ENCODE measurements at places on chromosomes 7 and 10.
A peak's percentile ranks its signal among the peaks of the same experiment; 100 is the strongest.

GRCh38 chr7:139909379-139910050, 80.5 kb downstream of the TBXAS1 start:
- no peak for DNase-seq

- DNase-seq = no peak
Observed at GRCh38 chr7:21106296-21106732, 319.6 kb upstream of the SP8 start.

GRCh38 chr7:116200963-116201362, 9.4 kb upstream of the TES start:
- DNase-seq = no peak

GRCh38 chr10:126390324-126390723, 2.0 kb upstream of the ADAM12 start:
- DNase-seq = no peak

DNA sequence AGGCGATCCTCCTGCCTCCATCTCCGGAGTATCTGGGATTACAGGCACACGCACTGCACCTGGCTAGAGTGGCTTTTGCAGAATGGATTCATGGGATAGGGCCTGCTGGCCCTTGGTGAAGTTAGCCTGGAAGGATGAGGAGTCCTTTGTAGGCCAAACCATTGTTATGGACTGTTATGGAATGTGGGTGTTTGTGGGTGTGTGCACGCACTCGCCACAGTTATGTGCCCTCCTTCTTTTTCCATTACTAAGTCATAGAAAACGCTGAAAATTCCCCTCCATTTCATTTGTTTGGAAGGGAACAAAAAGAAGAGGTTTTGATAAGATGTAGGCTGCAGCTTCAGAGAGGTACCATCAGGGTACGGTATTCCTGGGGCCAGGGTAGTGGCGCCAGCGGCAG, 15.0 kb downstream of the ZNF862 start:
- no peak for DNase-seq

DNA sequence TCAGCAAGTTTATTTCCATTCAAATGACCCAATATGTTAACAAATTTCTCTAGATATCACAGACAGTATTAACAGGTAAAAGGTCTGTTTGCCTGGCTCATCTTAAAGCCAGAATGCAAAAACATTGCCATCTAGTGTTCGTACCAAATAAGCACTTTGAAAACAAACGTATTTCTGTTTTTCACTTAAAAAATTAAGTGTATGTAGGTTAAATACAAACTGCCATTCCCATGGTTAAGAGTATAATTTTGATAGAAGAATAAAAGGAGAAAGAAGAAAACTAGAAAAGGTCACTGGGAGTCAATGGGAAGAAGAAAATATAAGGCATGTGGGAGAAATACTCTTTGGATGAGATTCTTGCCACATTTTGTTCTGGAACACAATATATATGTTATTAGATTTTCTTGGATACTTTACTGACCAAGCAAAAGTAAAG, 51.0 kb downstream of the ORC5 start:
- DNase-seq = peak; percentile 35

DNA sequence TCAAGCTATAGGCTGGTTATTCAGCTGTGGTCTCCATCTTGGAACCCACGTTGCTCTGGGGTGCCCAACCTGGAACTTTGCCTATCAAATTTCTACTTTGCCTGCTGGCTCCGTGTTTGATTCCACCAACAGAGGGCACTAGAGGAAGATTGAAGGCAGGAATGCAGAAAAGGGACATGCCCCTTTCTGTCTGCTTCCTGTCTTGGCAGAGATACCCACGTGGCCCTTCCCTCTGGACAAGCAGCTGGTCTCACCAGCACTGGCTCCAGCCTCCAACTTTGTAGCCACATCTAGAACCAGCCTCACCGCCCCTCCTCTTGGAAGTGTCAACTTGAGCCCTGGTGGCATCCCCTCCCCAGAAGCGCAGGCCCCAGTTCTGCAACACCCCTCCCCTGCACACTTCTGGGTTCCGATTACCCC, 52.1 kb upstream of the ZNF438 start:
- peak; percentile 54 for DNase-seq

GRCh38 chr10:32160864-32161263, 104.6 kb upstream of the KIF5B start:
- no peak for DNase-seq

DNA sequence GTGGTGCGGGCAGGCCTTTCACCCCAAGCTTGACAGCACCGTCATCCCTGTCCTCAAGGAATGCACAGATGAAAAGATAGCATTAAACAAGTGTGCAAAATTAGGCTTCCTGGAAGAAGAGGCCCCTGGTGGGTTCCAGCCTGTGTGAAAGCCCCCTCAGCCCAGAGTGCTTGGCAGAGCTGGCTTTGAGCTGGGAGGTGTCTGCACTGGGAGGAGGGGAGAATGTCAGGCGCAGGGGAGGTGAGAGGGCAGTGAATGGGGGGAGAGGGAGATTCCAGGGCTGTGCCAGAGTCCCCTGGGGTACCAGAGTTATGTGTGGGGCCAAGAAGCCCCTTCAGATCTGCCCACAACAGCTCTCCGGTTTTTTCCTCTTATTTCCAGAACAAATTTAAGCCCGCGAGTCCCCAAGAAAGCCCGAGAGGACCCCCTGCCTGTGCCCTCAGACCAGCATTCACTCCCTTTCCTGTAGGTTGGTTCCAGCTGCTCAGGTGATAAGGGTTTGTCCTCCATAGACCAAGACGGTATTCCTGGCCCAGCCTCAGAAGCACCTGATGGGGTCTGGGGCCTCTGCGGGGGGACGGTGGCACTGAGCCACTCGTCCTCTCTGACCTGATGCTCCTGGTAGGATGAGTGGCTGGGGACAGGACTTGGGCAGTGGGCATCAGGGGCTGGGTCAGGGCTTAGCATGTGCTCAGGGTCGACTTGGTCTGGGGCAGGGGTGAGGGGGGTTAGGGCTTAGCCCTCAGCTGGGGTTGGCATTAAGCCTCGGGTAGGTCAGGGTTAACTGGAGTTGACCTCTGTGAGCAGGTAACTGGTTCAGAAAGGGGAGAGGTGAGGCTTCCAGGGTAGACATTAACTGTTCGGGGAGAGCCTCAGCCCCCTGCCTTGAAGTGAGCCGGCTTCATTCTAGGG, 43.4 kb downstream of the ADCYAP1R1 start:
- no peak for DNase-seq

DNA sequence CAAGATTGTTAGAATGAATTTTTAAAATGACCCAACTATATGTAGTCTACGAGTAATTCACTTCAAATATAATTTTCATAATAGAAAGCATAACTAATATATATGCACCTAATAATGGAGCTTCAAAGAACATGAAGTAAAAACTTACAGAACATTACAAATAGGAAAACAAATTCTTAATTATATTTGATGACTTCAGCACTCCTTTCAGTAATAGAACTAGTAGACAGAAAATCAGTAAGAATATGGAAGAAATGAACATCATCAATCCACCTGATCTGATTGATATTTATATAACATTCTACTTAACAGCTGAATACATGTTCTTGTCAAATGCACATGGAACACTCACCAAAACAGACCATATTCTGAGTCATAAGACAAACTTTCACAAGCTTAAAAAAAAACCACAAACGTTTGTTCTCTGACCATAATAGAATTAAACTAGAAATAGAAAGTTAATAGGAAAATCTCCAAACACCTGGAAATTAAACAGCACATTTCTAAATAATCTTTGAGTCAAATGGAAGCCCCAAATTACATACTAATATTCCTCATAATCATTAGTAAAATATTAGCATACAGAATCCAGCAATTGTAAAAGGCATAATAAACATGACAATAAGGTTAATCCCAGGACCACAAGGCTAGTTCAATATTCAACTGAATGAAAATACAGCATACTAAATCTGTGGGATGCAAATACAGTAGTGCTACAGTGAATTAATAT, 48.0 kb downstream of the BRAF start:
- DNase-seq = peak; percentile 25

GRCh38 chr10:72124381-72124780, 36.0 kb upstream of the SPOCK2 start:
- DNase-seq = no peak

DNA sequence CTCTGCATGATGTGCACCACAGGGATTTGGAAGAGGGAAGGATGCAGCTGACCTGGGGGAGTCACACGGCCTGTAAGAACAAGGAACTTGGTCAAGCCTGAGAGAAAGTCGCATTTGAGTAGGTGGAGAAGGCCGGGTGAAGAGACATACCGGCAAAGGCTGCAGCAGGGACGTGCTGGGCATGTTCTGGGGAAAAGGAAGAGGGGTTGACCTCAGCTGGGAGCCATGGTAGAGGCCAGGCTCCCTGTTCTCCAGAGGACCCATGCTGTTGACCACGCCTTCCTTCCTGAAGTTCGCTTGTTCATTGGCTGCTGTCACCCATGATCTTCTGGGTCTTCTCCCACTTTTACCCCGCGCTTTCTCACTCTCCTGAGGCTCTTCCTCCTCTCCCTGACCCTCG, 84.5 kb downstream of the HTR5A start:
- no peak for DNase-seq

DNA sequence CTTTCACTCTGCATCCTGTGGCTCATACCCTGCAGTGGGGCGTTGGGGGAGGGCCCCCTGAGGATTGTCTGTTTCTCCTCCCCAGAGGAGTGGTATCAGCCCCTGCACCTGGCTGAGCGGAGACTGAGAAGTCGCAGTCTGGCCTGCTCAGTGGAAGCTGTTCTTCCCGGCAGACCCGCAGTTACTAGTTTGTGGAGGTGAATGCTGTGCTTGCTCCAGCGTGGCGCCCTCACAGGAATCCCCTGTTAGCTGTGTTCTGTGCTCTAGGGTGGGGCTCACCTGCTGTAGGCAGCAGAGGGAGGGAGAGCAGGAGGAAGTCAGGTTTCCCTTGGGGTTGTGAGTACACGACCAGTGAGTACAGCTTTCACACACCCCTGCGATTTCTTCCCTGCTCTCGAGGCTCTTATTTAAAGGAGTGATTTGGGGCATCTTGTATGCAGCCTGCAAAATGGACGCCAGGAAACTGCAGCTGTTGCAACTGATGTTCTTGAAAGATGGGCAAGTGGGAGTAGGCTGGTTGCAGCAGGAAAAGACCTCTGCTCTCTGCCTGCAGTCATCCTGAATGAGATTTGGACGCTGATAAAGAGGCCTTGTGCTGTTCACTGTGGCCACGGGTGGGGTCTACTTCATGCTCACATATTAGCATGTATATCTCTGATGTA, 66.4 kb downstream of the HK1 start:
- no peak for DNase-seq

DNA sequence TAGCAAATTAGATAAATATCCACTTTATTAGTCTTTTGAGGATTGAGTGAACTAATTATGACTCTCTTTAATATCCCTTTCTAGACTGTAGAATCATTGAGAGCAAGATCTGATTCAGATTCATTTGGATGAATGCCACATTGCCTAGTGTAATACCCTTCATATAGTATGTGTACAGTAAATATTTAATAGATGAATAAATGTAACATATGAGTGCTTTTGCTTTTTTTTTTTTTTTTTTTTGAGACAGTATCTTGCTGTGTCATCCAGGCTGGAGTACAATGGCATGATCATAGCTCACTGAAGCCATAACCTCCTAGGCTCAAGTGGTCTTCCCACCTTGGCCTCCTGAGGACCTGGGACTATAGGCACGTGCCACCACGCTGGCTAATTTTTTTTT, 14.8 kb downstream of the SAMD8 start:
- DNase-seq = no peak

GRCh38 chr10:63699785-63700613, 178.8 kb downstream of the REEP3 start:
- peak; percentile 69 for DNase-seq

GRCh38 chr7:27912751-27913150, 172.8 kb downstream of the TAX1BP1 start:
- no peak for DNase-seq

GRCh38 chr7:92485974-92486373, 8.2 kb upstream of the ERVW-1 start:
- no peak for DNase-seq

GRCh38 chr7:151140826-151141225, 26.7 kb downstream of the GBX1 start:
- no peak for DNase-seq

DNA sequence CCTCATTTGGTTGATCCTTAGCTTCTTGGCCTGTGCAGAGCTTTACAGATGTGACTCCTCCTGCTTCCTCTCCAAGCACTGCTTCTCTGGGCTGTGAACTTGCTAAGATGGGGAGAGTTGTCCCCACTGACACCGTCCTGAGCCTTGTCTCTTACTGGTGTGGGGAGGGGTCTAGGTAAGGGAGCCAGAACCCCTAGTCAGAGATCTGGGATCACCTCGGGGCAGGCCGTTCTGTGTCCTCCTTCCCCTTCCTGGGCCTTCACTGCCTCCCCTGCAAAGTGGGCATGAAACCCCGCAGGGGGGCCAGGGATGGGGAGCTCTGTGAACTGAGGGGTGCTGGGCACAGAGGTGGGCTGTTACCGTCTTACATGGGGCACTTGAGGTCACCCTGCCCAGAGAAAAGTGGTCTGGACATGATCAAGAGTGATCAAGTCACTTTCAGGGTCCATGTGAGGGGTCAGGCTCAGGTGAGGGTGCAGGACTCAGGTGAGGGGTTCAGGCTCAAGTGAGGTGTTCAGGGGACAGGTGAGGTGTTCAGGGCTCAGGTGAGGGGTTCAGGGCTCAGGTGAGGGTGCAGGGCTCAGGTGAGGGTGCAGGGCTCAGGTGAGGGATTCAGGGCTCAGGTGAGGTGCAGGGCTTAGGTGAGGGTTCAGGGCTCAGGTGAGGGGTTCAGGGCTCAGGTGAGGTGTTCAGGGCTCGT, 86.2 kb downstream of the ADCY1 start:
- no peak for DNase-seq

GRCh38 chr10:30284865-30285594, 64.0 kb downstream of the MTPAP start:
- DNase-seq = no peak

DNA sequence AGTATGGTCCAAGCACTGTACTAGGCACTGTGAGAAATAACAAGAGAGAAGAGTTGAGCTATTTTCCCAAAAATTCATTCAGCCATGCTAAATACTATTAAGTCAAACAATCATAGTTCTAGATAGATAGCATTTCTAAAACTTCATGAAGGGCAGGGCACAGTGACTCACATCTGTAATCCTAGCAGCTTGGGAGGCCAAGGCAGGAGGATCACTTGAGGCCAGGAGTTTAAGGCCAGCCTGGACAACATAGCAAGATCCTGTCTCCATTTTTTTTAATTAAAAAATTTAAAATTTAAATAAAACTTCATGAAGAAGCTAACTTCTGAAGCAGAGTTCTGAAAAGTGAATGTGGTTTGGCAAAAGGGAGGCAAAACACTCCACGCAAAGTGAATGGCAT, 29.9 kb downstream of the USP54 start:
- no peak for DNase-seq

DNA sequence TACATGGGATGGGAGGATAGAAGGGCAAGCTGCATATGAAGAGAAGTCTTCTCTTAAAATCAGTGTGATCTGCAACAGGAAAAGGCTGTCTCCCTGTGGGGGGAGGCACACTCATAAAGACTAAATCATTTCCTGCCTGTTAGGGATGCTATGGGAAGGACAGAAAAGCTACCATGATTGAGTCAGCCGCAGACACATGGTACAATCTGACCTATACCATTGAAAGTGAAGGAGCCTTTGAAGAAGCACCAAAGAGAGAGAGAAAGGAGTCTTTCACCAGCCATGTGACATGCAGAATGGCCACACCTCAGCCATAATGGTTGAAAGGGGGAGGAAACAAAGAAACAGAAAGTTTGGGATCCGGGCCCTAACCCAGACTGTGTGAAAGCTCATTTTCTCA, 29.1 kb downstream of the NUDCD3 start:
- DNase-seq = no peak

- no peak for DNase-seq
Observed at GRCh38 chr10:126565441-126565840, 105.1 kb downstream of the C10orf90 start.

GRCh38 chr10:126634347-126634746, 36.1 kb downstream of the C10orf90 start:
- DNase-seq = no peak

- DNase-seq = no peak
Observed at GRCh38 chr7:38736138-38736537, 105.0 kb upstream of the AMPH start.
